ENCODE measurements at places on chromosomes 13 and 19.

DNA sequence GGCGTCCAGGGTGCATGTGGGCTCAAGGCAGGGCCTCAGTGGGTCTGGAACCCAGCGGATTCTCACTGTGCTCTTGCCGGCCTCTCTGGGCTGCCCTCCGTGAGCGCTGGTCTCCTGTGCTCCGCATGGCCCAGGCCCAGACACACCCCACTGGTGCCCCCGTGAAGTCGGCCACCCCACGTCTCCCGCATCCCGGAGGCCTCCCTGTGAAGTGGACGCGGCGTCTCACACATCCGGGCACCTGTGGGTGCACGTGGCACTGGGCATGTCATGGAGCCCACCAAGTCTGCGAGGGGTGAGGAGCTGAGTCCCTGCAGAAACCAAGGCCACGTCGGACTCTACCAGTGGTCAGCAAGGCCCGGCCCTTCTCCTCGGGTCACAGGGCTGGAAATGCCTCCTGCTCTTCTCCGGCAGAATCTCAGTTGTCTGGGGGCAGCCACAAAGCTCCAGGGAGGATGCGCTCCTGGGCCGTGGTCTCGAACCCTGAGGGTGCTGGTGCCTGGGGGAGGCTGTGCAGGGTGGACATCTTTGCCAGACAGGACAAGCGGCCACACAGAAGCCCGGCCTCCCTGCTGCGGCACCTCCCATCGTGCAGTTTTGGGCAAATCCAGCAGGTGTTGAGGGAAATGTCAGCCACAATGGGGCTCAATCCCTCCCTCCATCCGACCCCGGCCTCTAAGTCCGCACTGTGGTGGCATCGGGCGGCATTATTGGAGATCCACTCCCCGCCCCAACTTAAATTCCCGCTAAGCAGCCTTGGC lies 2.2 kb downstream of the C13orf46 start:
- DNase-seq = no peak

- DNase-seq = no peak
Measured at GRCh38 chr19:18741124-18742121, 49.7 kb downstream of the COMP start.

GRCh38 chr19:39053276-39054090 lies 21.1 kb upstream of the FBXO27 start:
- no peak for DNase-seq

DNA sequence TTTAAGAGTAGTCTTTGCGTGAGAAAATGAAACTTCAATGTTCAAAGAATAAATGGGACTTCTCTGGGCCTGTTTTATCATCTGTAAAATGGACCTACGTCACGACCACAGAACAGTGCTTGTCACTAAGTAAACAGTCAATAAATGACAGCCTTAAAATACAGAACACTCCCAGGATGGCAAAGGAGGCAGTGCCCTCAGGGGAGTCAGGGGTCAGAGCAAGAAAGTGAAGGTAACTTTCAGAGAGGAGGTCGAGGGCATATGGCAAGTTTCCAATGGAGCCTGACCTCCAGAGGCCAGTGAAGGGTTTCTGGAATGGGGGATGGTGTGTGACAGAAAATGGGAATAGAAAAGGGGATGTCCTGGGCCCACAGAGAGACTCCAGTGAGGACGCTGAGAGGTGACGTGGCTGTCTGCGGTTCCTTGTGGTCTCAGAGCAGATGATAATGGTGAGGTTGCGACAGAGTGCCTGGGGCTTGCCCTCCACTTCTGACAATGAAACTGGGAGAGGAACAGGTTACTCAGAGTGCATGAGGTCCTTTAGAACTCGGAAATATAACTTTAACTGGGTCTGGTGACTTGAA lies 91.8 kb downstream of the UBL3 start:
- peak; percentile 18 for DNase-seq

DNA sequence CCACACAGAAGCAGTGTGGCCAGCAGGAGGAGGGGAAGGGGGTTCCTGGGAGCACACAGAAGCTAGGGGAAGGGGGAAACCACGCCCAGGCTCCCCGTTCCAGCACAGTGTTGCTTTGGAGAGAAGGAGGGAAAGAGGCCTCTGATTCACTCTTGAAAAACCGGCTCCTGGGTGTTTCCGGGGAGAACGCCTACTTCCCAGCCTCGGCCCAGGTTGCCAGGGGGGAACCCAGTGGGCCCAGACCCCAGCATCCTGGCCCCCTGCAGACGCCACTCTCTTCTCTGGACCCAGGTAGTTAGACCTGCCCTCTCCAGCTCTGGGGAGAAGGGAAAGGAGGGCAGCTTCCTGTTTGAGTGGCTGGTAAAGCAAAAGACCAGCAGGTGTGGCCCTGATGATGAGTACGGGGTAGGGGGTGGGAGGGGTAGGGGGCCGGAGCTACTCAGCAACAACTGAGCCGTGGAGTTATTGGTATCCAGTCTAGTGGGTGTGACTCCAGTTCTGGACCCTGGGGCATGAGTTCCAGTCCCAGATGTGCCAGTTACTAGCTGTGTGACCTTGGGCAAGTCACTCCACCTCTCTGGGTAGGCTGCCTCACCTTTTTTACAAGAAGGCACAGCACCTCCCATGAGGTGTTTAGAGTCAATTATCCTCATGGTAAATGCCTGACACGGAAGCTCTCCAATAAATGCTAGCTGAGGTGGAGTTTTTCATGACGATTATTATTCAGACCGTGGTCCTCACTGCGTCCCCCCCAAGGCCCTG lies 836 bp downstream of the GIPC1 start:
- peak; percentile 38 for DNase-seq

DNA sequence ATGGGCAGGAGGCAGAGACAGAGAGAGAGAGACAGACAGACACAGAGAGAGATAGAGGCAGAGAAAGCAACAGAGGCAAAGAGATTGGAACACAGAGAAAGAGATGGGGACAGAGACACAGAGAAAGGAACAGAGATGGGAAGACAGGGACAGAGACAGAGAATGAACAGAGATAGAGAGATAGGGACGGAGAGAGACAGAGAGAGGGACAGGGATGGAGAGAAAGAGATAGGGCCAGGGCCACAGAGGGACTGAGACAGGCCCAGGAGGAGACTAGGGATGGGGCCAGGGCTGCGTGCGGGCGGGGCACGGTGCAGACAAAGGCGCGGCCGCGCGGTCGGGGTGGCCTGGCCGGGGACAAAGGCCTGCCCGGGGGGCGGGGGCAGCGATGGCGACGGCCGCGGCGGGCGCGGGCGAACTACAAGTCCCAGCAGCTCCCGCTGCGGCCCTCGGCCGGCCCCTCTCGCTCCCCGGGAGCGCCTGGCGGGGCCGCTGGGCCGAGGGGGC lies at the start of gene ZNF358:
ZNF358 (plus strand) TSS at position 459 of the 507 bp plus-strand sequence. CDS start 3,140 bp downstream, outside the sequence.
- peak; percentile 67 for DNase-seq

DNA sequence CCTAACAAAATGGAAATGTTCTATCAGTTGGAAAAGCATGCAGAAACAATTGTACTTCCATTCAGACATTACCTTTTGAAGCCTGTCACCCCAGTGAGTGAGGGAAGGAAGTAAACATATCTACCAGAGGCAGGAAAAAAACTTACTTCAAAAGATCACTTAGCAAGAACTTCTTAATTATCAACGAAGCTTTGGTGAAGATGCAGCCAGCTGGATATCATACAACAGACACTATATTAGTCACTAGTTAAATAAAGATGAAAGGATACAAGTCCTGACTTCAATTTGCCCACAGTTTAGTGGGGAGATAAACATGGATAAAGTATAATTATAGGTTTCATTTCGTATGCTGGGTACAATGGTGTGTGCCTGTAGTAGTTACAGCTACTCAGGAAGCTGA lies 148.8 kb downstream of the TNFRSF19 start:
- no peak for DNase-seq

- no peak for DNase-seq
Measured at GRCh38 chr19:46493236-46494145, 2.2 kb downstream of the PNMA8B start.

- no peak for DNase-seq
Measured at GRCh38 chr19:55068950-55069864, 6.3 kb upstream of the RDH13 start.

- no peak for DNase-seq
Measured at GRCh38 chr13:39444866-39445265, 158.1 kb downstream of the LHFPL6 start.

All from EL (cell line).